ENCODE measurements at places on chromosomes 2 and 18.

- DNase-seq = no peak
These were observed 107.8 kb upstream of the ST3GAL5 start for GRCh38 chr2:85996591-85996990.

DNA sequence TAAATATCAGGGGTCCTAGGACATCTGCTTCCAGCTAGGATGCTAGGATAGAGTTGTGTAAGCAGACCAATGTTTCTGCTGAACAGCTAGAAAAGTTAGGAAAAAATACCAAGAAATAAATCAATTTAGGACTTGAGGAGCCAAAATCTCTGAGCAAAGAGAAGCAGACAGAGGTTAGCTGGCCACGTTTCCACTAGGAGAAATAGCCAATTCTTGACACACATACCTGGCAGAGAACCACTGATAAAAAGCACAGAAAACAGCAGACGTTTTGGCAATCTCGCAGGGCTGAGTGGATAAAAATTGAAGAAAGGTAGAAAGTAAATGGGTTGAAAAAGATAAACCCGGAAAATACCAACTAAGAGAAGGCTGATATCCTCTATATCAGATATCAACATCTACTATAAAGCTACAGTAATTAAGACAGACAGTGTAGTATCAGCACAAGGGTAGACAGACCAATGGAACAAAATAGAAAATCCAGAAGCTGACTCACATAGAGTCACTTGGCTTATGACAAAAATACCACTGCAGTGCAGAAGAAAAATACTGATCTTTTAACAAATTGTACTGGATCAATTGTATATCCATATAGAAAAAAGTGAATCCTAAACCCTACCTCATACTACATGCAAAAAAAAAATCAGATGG is 306.1 kb upstream of the KLHL29 start:
- no peak for DNase-seq

GRCh38 chr2:157325786-157326185 is at the start of gene ERMN:
Gene ERMN, minus strand, starts transcription at chr2:157325824. Its CDS starts 182 bp downstream, at chr2:157325642.
- no peak for DNase-seq

GRCh38 chr2:220533485-220533884 is 906.1 kb downstream of the SLC4A3 start:
- DNase-seq = peak; percentile 71

DNA sequence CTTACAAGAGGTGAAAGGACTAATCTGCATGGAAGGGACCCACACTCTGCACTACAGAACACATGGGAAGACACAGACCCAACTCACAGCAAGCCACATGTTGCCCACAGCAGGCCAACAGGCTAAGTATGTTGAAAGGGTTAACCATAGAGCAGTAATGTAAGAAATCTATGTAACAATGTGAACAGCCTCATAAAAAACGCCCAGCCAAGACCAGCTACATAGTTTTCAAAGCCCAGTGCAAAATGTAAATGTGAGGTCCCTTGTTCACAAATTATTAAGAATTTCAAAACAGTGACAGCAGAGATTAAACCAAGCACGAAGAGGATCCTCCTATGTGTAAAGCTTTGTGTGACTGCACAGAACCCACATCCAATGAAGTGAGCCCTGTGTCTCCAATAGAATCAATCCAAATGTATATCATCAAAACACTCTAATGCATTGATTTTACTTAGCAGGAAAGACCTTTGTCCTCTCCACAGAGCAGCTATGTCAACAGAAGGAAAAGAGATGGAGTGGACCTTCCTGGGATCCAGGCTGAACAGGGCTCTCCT is 210.1 kb downstream of the AGPS start:
- DNase-seq = peak; percentile 47

DNA sequence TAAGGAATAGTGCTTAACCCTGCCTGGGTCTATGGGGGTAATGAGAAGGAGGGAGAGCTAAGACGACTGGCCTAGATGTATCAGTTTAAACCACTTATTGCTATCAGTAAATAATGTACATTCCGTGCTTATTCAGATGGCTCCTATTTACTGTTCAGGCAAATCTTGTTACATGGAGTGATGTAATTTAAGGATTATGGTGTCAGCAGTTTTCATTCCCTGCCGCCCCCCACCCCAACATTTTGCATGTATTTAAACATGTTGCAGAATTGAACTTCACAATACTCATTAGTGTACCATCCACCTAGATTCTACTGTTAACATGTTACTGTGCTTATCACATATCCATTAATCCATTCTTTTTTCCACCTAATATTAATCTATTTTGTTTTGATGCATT is 11.7 kb downstream of the AGPS start:
- no peak for DNase-seq

GRCh38 chr2:64637931-64638330 is 15.8 kb downstream of the SERTAD2 start:
- DNase-seq = no peak

DNA sequence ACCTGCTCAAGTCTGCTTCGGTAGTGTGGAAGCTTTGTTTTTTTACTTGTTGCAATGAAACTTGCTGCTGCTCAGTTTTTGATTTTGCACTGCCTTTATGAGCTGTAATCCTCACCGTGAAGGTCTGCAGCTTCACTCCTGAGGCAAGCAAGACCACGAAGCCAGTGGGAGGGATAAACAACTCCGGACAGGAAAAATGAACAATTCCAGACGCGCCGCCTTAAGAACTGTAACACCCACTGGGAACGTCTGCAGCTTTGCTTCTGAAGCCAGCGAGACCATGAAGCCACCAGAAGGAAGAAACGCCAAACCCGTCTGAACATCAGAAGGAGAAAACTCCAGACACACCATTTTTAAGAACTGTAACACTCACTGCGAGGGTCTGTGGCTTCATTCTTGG is 245.7 kb upstream of the REG3G start:
- no peak for DNase-seq
